ENCODE measurements at places on chromosomes 3 and 15.

DNA sequence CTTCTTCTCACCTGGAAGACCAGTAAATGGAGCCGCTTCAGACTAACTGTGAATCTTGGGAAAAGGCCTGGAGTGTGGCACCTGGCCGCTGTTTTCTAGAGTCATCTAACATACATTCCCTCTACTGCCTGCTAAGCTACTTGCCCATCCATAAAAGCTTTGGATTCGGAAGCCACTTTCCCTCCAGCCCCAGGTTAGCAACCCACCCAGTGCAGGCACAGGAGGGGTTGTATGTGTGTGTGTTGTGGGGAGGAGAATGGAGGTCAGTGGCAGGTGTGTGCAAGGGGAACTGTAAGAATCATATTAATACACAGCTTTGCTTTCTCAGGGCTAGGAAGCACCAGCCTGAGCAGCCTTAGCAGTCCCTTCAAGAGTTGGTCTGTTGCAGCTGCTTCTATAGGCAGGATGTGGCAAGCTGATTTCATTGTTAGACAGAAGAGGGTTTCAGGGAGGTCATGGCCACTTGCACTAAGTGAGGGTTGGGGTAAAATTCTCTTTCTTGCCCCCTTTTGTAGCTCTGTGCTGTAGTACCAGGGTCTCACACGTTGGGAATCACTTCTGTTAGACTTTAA, 8.9 kb downstream of the NSUN3 start:
- DNase-seq, result peak; percentile 18

DNA sequence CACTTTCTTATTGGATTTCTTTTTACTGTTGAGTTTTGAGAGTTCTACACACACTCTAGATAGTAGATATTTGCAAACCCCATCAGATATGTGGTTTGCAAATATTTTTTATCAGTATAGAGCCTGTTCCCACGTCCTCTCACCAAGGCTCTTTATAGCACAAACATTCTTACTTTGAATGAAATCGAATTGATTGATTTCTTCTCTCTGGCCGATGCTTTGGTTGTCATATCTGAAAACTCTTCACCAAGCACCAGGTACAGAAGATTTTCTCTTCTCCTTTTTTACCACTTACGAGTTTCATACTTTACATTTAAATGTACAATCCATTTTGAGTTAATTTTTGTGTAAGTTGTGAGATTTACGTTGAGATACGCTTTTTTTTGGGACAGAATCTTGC, 163.4 kb downstream of the PTPRG start:
- no peak for DNase-seq

DNA sequence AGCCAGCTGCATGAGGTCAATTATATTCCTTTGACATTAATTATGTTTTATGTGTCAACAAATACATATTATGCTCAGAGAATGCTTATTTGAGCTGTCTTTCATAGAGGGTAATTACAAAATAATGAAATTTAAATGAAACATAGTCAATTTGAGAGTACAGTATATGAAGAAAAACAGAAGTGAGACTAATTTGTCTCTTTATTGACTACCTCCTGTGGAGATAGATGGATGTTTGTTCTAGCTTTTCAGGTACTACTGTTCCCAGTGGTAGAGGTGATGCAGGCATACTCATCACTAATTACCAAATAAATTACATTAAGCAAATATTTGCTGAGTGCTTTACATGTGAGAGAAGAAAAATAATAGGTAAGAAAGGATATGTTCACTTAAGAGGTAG, 1129.6 kb downstream of the OTOL1 start:
- DNase-seq, result no peak

GRCh38 chr3:87198774-87199173, 28.3 kb upstream of the CHMP2B start:
- no peak for DNase-seq

GRCh38 chr15:69497667-69498066, 45.0 kb downstream of the RPLP1 start:
- DNase-seq, result peak; percentile 21

- DNase-seq, result no peak
Measured at GRCh38 chr3:187265461-187265955, 26.0 kb downstream of the MASP1 start.

- DNase-seq, result no peak
Measured at GRCh38 chr15:59203657-59204056, 3.0 kb upstream of the LDHAL6B start.

GRCh38 chr3:134964226-134964625, 169.2 kb downstream of the EPHB1 start:
- no peak for DNase-seq

- DNase-seq, result no peak
Measured at GRCh38 chr15:96130734-96131133, 199.8 kb upstream of the NR2F2 start.

- DNase-seq, result no peak
Measured at GRCh38 chr3:181265750-181266333, 276.3 kb upstream of the DNAJC19 start.

DNA sequence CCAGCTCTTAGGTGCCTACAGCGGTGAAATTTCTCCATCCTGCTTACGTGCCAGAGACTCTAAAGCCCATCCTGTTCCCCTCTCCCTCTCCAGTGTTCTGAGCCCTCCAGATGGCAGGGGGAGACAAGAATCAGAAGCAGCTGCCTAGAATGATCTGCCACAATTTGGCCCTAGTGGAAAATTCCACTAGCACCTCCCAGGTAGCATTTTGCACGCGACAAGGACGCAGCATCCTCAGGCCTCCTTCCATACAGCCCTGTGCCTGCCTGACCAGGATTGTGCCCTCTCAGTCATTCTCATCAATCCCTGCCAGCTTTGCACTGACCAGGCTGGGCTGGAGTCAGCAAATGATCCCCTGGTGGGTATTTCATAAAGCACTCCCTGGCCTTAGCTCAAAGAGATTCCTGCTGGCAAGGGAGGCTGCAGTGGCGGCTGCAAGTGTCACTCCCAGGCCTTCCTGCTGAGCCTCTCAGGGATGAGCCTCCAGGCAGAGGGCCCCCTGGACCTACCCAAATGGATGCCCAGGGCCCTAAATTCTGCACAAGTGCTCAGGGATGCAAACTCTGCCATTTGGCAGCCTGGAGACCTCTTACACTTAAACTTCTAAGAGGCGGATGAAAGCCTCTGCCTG, 130.2 kb upstream of the ATP2B2 start:
- DNase-seq, result no peak

GRCh38 chr3:131329774-131330173, 51.8 kb upstream of the NUDT16 start:
- no peak for DNase-seq

DNA sequence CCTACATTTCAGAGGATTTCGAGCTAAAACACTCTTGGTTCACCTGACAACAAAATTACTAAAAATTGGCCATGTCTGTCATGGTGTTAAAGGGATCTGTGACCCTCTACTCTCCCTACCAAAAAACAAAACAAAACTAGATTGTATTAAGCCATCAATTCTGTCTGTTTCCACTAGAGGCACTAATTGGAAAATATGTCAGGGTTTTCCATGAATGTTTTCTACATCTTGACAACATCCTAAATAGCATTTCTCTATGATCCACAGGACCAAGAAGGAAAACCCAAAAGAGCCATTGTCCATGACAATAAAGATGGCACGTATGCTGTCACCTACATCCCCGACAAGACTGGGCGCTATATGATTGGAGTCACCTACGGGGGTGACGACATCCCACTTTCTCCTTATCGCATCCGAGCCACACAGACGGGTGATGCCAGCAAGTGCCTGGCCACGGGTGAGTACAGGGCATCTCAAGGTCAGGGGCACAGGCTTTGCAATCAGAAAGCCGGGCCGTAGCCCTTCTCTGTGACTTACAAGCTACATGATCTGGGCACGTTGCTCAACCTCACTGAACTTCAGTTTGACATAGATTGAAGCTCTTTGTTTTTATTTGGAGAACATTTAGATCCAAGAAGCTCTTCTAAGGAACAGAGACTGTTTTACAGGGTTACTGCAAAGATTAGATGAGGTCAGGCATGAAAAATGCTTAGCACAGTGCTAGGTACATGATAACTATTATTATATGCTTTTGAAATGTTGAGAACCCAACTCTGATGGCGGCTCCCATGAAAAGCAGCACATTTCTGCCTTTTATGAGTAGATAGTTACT, 74.8 kb downstream of the DNASE1L3 start:
- no peak for DNase-seq

- no peak for DNase-seq
Measured at GRCh38 chr3:108719178-108719806, 37.9 kb downstream of the RETNLB start.

GRCh38 chr3:171387062-171387461, 73.1 kb downstream of the TNIK start:
- no peak for DNase-seq

DNA sequence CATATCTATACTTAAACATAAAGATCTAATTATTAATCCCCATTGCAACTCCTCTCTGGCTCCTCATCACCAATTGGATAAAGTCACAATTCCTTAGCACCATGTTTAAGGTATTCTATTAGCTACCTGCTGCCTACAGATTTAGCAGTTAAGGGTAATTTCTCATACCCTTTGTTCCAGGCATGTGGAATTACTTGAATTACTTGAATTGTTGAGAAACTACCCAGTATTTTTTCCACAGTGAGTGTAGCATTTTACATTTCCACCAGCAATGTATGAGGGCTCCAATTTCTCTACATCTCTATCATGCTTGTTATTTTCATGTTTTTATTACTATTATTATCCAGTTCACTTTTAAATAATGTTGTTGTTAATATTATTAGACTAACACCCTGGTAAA, 86.4 kb downstream of the P2RY1 start:
- DNase-seq, result no peak

- no peak for DNase-seq
Measured at GRCh38 chr3:195910499-195910845, 2.1 kb upstream of the TNK2 start.

- peak; percentile 11 for DNase-seq
Measured at GRCh38 chr3:101890716-101891115, 41.4 kb downstream of the NFKBIZ start.

GRCh38 chr3:174822320-174822719, 36.8 kb upstream of the NAALADL2 start:
- no peak for DNase-seq

DNA sequence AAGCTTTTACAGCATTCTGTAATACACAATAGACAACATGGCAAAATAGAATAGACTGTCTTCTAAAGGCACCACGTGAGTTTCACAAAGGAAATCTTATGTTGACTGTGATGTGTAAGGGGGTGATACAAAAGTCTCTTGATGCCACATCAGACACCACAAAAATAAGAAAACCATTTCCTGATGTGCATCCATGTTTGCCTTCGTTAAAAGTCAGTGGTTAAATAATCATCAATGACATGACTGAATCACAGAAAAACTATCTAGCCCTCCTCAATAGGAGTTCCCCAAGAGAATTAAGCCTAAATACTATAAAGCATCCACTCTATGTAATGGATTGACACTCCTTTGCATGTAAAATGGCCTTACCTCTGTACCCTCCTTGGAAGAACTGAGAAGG, 198.6 kb upstream of the SLC2A2 start:
- DNase-seq, result peak; percentile 76

- no peak for DNase-seq
Measured at GRCh38 chr15:48646331-48646730, 822 bp upstream of the FBN1 start.

GRCh38 chr3:30934208-30934550, 39.7 kb upstream of the GADL1 start:
- no peak for DNase-seq

- no peak for DNase-seq
Measured at GRCh38 chr3:143226678-143227291, 107.2 kb downstream of the CHST2 start.

- DNase-seq, result no peak
Measured at GRCh38 chr3:65412588-65412987, 626.1 kb downstream of the MAGI1 start.

Data from activated CD4-positive, alpha-beta T cell treated with anti-CD3 and anti-CD28 coated beads, Interleukin-10, Interleukin-2, amounts not matched to agents 100 ng/mL and 50 ng/mL, durations not matched to agents 16 hours and 8 hours (primary cell).